Fibroblast of the conjunctiva (primary cell): ENCODE measurements at places on chromosomes 5 and 9.

DNA sequence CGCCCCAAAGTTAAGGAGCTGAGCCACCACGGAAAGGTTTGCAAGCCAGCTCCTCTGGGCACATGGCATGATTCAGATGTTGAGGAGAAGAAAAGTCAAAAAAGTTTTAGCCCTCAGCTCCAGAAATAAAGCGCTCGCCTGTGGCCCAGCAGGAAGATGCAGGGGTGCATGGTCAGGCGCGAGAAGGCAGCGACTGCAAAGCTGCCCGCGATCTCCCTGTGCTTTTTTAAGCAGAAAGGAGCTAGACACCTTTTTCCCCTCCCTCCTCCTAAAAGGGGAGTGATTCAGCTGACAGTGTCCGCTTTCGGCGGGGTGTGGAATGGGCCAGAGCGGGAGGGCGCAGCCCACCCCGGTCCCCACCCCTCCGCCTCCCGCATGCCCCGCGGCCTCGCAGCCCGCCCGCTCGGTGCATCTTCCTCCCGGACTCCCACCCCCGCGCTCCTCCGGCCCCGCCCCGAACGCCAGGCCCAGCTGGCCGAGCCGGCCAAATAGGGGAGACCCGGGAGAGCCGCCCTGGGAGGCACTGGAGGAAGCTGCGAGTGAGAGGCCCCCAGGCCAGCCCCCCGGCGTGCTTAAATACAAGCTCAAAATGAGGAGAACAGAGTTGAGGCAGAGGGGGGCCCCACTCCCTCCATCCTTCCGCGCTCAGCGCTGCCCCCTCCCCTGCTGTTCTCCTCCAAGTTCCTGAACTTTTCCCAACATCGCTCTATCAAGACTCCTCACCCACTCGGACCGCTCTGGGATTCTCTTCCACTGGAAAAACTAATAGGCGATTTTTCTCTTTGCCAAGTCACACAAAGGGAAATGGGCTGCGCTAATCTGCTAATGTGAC, at the start of gene ADAMTS12:
Gene ADAMTS12 (minus strand): TSS at position 203 of the 832 bp plus-strand sequence. CDS start 134 bp downstream, at position 69.
- no peak for DNase-seq

- no peak for DNase-seq
Measured at GRCh38 chr5:176497852-176498251, 39.4 kb downstream of the RNF44 start.

- DNase-seq: no peak
Measured at GRCh38 chr5:139985733-139986132, 57.4 kb downstream of the NRG2 start.

GRCh38 chr5:96093340-96093739, 131.7 kb upstream of the ELL2 start:
- DNase-seq: no peak

DNA sequence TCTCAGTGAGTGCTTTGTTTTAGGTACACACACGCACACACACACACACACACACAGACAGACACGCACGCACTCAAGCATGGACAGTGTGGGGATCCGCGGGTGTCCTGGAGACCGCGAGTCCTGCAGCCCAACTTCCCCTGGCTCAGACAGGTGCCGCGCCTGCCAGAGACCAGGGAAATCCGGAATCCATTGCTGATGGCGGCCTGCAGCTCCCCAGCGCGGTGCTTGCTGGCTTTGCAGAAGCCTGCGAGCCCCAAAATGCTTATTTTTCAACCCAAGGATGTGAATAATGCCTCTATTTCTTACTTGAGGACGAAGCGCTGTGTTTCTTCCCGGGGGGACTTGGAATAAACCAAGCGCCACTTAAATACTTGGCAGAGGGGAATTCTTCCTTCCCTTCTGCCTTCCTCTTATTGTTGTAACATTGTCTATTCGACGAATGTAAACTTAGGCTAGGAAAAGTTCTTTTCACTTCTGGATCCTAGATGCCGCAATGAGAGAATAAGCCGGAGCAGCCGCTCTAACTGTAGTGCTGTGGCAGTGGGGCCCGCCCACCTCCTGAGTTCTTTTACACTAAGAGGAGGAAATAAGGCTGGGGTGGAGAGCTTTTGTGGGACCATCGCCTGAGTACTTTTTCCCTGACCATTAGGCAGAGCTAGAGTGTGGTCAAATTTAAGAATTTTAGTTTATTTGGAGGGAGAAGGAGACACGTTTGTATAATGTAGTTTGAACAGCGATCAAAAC, 802 bp downstream of the ITGA2 start:
- DNase-seq: no peak

GRCh38 chr9:91839926-91840465, 110.0 kb downstream of the ROR2 start:
- no peak for DNase-seq

GRCh38 chr9:92467511-92467910, 14.8 kb downstream of the ASPN start:
- no peak for DNase-seq

- DNase-seq: no peak
Measured at GRCh38 chr5:75951716-75952115, 131.5 kb upstream of the SV2C start.

- no peak for DNase-seq
Measured at GRCh38 chr9:99753436-99753835, 68.2 kb upstream of the NR4A3 start.

GRCh38 chr5:150612905-150613670, 27.4 kb upstream of the SYNPO start:
- DNase-seq: no peak
